ENCODE measurements at places on chromosomes 16 and 17.

- DNase-seq = peak; percentile 17
Measured at GRCh38 chr16:22675745-22676540, 138.0 kb upstream of the HS3ST2 start.

DNA sequence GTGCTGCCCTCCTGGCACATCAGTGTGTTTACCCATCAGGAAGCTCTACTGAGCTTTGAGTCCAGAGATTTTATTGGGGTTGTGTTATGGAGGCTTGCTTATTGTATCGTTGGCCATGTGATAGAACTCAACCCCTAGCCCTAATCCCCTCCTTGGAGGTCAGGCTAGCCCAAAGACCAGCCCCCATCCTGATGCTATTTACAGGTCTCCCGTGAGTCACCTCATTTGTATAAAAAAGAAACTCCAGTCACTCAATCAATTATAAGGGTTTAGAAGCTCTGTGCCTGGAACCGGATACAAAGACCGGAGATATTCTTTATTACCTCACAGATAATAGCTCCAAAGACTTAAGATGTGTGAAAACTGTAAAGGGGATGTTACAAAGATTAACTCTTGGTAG lies 405.9 kb downstream of the CNTNAP4 start:
- peak; percentile 47 for DNase-seq

- DNase-seq = no peak
Measured at GRCh38 chr16:57500578-57501111, 14.4 kb upstream of the DOK4 start.

DNA sequence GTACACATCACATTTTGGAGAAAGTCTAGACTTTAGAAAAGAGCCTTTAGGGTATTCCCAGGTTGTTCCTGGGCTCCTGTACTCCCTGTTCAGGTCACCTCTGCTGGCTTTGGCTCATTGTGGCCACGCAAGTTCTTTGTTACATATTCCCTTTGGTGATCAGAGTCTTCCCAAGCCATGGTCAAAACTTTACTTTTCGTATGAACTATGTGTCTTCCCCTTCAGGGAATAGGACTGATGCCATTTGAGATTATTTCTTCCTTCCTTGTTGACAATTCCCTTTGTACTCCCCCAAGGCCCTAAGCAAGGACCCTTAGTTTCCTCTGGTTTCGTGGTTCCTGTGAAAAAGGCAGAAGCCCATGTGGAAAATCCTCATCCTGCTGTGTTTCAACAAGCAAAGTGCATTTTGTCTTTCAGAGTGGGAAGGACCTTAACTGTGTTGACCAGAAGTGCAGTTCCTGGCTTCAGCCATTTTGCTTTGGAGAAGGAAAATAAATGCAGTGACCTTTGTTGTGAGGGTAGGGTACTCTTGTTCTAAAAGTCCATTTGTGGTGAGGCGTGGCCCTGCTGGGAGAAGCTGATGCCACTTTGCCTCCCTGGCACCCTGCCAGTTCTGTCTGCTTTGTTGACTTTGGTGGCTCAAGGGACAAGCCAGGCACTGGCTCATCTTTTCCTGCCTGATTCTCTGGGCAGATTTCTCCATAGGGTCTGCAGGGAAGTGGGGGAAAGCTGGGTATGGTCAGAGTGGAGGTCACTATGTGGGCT lies 55.1 kb downstream of the ZNRF1 start:
- no peak for DNase-seq

Measured in H9 (cell line).